ENCODE measurements at places on chromosomes 1 and 21.
A peak's percentile ranks its signal among the peaks of the same experiment; 100 is the strongest.

DNA sequence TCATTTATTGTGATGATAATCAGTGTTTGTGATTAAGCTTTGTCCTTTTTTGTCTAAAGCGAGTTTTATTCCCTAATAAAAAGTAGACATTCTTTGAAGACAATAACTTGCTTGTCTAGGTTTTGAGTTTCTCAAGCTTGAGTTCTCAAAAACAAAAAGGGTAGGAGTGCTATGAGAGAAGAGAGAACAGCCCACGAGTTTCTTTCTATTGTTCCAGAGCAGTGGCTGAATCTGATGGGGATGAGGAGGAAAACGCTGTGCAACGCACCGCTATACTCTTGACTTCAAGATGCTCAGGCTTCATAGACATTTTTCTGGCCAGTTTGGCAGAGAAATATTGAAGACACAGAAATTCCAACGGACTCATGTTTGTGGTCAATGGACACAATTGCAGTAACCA, 669.8 kb upstream of the B3GALT2 start:
- DNase-seq: no peak

DNA sequence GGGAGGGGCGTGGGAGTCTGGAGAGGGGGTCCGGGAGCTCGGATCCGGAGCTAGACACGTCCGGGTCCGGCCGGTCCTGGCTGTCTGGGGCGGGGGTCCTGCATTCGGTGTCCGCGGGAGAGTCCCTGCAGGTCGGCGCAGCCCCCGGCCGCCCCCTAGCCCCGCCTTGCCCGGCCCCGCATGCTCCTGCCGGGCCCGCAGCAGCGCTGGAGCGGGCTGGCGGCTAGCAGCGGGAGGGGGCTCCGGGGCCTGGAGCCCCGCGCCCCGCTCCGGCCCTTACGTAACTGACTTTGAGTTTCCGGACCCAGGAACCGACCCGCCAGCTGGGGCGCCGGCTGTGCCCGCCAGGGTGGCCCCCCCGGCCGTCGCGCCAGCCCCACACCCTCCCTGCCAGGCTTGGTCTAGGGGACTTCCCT, 26.9 kb upstream of the EPB41 start:
- peak; percentile 62 for DNase-seq

GRCh38 chr1:163047951-163048659, 21.1 kb upstream of the RGS4 start:
- no peak for DNase-seq

- no peak for DNase-seq
Measured at GRCh38 chr21:17472592-17473271, 40.1 kb upstream of the CXADR start.

DNA sequence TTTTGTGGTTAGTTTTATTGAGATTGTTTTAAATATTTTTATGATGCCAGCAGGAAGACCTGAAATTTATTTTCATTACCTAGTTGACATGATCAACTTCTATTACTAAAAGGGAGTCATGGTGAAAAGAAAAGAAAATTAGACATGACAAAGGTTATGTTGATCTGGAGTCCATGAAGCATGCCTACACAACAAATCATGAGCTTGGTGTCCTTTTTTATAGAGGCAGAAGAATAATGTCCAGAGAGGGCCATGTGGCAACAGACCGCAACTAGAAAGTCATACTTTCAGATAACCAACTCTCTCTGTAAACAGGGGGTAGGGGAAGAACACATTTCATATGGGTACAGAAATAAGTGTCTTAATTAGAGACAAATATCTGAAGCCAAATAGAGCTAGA, 175.5 kb upstream of the HOOK1 start:
- no peak for DNase-seq

GRCh38 chr1:201749059-201749690, 79.8 kb upstream of the IPO9 start:
- no peak for DNase-seq

DNA sequence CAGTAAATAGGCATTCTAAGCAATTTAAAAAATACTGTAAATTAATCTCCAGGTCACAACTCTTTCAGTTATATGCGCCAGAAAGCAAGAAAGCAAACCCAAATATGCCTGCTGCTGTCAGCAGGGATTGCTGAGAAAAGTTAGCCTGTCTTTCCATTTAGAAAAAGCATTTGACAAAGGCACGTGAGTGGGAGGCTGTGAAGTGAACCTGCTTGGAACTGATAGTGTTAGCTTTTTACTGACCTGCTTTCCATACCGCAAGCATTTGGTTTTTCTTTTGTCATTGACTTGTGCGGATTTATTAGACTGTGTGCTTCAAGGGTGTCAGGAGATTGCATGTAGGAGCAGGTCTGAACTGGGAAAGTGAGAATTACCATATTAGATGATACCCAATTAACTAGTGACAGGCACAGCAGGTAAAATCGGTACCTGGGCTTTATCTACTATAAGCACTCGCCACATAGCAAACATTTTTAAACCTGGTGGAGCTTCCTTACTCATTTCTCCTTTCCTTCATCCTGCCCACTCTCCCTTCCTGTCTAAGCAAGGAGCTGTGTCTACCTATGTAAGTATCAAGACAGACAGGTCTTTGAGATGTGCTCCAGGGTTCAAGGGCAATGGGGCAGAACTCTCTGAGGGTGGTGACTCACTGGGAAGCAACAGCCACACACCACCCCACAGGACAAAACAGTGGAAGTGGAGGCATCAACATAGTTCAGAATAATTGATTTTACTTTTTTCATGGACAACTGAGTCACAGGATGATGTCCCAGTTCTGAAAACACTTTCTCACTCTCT, 323.9 kb downstream of the DISC1 start:
- DNase-seq: no peak

GRCh38 chr1:2971609-2972008, 49.7 kb upstream of the ACTRT2 start:
- DNase-seq: no peak

DNA sequence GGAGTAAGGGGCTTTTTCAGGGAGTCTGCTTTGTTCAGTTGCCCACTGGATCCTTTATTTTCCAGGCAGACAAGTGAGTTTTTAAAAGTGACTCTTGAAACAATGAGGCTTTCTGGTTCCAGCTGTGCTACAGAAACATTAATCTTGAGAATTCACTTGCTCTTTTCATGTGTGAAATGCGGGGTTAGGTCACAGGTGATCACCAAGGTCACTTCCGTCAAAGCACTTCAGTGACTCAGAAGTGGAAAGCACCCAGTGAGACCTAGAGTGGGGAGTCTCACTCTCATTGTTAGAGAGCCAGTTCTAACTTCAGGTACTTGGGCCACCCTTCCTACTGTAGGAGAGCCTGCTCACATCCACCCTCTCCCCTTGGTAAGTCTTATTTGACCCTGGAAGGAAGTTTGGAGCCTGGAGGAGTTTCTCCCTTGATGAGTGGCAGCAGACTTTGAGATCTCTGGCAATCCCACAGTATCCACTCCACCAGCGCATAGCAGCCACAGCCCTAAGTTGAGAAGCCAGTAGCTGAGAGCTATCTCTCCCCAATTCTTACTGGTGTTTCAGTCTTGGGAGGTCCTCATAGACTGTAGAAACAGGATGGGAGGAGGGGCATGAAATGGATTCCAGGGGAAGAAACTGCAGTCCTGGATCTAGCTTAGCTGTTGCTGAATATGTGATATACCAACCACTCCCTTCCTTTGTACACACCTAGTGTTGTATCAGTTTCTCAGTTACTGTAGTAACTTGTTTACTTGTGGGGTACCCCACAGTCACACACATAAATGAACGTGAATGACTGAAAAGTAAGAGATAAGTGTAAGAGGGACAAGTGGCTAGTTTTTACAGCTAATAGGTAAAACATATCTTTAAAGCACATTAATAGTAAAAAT, 3.1 kb downstream of the TACSTD2 start:
- DNase-seq: peak; percentile 6

- peak; percentile 15 for DNase-seq
Measured at GRCh38 chr1:173330149-173330951, 123.2 kb upstream of the TNFSF4 start.

GRCh38 chr1:24754229-24754628, 9.0 kb downstream of the CLIC4 start:
- DNase-seq: no peak

GRCh38 chr1:163570071-163570470, 248.3 kb downstream of the NUF2 start:
- no peak for DNase-seq

DNA sequence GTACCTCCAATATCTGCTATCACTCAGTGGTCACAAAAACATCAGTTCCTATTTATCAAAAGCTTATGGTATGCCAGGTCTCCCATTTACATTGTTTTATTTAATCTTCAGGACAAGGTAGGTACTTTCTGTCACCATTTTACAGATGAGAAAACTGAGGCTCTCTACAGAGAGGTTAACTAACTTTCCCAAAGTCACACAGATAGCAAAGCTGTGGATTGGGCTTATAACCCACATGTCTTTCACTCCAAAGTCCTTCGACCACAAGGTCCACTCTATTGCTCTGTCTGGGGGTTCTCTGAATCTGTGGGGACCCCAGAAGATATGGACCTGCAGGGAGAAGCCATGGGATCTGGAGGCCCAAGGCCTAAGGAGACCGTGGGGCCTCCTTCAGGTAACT, 26.6 kb upstream of the EPS8L3 start:
- no peak for DNase-seq

DNA sequence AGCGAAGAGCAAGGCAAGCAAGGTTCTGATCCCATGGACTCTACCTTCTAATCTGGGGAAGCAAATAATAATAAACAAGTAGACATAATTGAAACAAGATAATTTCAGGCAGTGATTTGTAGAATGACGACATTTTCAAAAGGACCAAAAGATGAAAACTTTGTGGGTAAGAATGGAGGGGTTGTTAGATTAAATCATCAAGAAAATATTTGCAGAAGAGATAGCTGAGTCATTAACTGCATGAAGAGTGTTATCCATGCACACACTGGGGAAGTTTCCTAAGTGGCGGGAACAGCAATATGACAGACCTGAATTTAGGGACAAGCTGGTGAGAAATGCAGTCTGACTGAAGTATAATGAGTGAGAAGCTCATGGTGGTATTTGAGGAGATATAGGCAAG, 583.1 kb upstream of the RGS18 start:
- DNase-seq: no peak

DNA sequence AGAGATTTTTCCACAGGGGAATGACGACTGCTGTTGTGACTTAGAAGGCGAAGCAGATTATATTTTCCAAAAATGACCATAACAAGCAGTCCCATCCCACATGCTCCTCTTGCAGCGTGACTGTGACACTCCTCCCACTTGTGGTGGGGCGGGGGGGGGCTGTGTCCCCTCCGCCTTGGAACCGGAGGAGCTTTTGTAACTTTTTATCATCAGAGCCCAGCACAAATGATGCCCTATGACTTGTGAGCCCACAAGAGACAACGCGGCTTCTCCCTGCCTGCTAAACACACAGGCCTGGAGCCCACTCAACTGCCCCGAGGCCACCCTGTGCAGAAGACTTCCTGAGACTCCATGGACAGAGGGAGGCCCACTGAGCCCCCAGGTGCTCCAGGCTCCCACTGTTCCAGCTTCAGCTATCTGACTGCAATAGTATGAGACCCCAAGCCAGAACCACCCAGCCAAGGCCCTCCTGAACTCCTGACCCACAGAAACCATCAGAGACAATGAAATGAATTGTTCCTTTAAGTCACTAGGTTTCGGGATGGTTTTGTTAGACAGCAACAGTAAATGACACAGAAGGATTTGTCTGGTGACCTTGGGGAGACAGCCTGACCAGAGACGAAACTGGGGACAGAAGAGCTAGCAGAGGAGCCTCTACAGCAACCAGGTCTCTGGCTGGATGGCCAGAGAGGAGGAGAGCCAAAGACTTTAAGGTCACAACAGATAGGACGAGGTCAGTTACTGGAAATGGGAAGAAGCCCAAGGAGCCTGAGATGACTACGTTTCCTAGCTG, 58.8 kb downstream of the CAPZB start:
- no peak for DNase-seq

DNA sequence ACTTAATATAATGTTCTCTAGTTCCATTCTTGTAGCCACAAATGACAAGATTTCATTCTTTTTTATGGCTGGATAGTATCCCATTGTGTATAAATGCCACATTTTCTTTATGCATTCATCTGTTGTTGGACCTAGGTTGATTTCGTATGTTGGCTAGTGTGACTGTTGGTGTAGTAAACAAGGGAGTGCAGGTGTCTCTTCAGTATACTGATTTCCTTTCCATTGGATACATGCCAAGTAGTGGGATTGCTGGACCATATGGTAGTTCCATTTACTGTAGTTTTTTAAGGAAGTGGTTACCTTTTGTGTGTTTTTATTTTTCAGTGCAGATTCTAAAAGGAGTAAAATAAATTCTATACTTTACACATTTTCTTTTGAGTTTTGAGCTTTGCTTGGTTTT, 5.7 kb downstream of the PARK7 start:
- no peak for DNase-seq

GRCh38 chr1:56199061-56199460, 380.3 kb downstream of the PLPP3 start:
- no peak for DNase-seq

- no peak for DNase-seq
Measured at GRCh38 chr1:170619241-170620028, 44.5 kb upstream of the PRRX1 start.

DNA sequence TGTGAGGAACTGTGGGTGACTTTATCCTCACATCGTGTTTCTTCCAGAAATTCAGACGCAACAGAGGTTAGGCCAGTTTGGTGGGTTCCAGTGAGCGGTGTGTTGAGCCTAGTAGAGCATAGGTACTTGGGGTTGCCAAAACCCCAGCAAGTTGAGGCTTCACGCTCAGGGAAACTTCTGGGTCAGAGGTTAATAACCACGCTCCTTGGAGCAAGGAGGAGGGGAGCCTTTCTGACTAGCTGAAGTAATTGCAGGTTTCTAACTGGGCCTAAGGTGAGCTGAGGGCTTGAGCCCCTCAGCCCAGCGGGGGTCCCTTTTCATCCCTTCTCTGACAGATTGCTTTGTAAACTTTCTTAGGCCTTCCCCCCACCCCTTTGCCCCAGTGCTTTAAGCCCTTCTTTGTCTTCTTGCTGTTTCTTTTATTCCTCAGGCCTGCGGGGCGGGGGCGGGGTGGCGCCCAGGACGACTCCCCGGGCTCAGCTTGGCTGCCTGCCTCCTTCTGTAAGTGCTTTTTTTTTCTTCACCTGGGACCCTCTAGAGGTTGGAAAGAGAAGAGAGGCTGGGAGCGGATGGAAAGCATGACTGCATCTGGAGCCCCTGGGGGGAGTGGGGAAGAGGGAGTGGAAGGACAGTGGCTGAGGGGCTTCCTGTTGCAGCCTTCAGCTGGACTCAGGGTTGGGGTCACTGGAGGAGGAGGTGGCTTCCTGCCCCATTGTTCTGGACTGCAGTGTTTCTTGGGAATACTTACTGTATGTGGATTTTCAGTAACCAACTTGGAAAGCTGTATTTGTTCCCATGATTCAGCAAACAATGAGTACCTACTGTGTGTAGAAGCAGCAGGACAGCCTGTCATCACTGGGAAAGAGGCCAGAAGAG, 1.3 kb upstream of the ZNF436 start:
- no peak for DNase-seq
